ENCODE measurements at places on chromosomes 11 and 22.

DNA sequence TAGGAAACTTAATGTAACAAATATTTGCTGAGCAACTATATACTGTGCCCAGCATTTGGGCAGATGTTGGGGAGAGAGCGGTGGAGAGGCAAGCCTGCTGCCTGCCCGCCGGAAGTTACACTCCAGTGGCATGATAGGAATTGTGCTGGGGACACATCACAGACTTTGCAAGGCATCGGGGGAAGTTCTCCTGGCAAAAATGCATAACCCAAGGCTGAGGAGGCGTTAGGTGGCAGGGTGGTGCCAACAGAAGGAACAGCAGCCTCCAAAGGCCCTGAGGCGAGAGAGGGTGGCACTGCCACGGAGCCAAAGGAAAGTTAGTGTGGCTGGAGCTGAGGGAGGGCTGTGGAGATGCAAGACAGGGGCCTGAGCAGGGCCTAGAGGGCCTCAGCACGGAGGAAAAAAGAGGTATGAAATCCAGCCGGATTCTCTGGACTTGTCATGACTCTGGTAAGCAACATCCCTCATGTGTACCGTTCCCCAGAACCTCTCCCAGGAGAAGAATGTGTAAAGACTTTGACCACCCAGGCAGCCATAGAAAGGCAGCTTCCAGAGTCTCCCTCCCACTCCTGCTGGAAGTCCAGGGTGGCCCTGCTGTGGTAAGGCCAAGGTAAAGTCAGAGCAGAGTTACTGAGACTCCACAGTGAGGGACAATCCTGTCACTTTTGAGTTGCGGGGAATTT, 76.1 kb upstream of the RAB1B start:
- no peak for DNase-seq

DNA sequence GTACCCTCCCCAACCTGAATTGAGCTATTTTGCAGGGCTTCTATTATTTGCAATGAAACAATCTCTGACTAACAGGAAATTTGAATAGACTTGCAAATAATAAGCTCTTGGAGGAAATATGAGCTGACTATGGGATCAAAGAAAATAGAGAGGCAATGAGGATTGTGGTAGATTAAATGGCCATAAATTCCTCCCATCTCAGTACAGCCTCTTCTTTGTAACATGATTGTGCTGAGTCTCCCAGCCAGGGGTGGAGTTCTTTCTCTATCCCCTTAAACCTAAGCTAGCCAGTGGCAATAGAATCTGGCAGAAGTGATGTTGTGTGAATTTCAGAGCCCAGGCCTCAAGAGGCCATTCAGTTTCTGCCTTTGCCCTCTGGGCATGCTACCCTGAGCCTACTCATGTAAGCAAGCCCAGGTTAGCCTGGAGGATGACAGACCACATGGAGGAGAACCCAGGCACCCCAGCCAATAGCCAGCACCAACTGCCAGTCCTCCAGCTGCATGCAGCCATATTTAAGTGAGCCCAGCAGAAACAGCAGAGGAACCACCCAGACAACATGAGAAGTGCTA, 86.8 kb upstream of the TP53I11 start:
- no peak for DNase-seq

GRCh38 chr11:16977136-16977993, 36.8 kb downstream of the PLEKHA7 start:
- DNase-seq: no peak

DNA sequence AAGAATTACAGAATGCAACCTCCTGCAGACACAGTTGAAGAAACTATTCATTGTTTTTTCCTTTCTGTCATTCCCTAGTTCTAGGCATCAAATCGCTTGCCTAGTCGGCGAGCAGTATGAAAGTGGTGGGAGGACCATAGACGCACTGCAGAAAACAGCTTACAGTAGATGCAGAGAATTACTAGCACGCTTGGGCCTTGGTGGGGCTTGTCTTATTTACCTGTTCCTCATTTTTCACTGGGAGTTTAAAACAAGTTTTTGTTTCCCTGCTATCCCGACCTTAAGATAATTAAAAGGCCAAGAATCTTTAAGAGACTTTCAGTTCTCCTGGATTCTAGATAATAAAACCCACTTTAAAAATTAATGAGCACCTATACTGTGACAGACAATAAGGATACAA, 713 bp upstream of the ARL14EP start:
- DNase-seq: no peak

DNA sequence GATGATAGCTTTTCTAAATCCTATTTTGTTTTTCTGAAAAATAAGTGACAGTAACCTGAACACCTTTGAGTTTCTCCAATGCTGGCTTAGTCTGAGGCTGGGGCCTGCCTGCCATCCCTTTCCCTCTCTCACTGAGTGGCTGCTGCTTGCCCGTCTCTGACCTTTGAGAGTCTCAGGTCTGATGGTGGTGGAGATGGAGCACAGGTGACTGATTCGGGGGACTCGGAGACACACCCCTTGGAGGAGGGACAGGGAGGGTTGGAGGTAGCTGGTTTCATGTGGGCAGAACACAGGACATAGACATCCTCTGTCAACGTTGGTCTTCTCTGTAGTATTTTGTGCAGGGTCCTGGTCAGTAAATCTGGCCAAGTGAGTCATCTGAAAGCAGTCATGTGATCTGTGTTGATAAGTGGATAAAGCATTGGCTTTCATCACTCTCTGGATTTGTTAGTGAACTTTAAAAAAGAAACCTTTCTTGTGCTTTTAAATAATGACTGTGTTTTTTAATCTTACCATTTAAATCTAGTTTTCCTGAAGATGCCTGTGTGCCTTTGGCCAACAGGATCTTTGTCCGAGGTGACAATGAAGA, 47.1 kb upstream of the CLDN5 start:
- DNase-seq: no peak

- no peak for DNase-seq
Measured at GRCh38 chr11:135009125-135009524, 597.1 kb upstream of the B3GAT1 start.

DNA sequence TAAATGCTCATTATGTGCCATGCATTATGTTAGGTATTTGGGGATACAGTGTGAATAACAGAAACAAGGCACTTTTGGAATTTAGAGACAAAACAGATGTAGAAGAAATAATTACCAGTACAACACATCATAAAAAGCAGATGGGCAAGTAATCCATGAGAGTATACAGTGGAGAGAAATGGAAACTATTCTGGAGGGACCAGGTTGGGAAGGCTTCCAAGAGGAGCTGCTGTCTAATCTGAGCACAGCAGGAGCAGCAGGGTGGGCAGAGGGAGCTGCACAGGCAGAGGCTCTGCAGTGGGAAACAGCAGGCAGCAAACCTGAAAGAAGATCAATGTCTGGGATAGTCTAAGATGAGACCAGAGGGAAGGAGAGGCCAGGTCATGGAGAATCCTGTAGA, 268.7 kb upstream of the CCDC90B start:
- DNase-seq: no peak

DNA sequence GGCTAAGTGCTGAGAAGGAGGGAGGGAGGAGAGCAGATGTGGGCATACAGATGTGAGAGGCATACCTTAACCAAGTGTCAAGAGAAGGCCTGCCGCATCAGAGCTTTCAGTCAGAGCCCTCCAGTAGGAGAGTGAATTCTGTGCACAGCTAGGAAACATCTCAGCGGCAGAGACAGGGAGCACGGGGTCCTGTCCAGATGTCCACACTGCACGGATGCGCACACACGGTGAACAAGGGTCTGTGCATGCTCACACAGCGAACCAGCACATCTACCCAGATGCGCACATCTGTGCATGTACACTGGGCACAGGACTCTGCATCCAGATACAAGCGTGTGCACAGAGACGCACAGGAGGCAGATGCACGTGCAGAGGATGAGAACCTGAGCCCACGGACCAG, 778.0 kb downstream of the BRD1 start:
- no peak for DNase-seq

GRCh38 chr22:30275625-30276024, 9.0 kb upstream of the OSM start:
- DNase-seq: no peak

- no peak for DNase-seq
Measured at GRCh38 chr11:72229336-72229924, 4.9 kb downstream of the INPPL1 start.

DNA sequence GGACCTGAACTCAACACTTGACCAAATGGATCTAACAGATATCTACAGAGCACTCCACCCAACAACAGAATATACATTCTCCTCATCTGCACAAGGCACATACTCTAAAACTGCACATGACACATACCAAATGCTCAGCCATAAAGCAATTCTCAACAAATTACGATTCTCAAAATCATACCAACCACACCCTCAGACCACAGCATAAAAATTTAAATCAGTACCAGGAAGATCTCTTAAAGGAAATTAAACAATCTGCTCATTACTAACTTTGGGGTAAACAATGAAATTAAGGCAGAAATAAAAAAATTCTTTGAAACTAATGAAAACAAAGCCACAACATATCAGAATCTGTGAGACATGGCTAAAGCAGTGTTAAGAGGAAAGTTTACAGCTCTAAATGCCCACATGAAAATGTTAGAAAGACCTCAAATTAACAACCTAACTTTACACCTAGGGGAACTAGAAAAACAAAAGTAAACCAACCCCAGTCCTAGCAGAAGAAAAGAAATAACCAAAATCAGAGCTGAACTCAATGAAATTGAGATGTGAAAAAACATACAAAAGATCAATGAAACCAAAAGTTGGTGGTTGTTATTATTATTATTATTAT, 37.2 kb downstream of the TMEM123 start:
- DNase-seq: no peak

GRCh38 chr22:32558681-32559355, 84.2 kb downstream of the FBXO7 start:
- no peak for DNase-seq

GRCh38 chr22:24843048-24843447, 37.0 kb downstream of the SGSM1 start:
- no peak for DNase-seq

DNA sequence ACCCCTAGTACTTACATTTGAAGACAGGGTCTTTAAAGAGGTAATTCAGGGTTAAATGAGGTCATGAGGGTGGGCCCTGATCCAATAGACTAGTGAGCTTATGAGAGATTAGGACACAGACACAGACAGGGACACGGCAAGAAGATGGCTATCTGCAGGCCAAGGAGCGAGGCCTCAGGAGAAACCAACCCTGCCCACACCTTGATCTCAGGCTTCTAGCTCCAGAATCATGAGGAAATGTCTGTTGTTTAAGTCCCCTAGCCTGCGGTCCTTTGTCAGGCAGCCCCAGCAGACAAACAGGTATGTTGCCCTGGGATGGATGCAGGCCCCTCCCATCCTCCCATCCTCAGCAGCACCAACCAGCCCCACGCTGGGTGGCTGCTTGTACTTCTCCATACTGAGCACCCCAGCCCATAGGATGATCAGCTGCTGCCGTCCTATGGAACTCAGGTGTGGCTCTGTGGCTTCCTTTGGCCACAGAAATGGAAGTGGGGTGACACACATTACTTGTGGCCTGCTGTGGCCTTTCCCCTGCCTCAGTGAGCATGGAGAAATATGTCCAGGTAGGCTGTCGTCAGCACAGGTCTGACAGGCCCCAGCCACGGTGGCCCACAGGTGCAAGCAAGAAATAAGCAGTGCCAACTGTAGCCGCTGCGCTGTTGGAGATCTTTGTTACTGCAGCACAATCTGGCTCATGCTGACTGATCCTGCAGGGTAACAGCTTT, 7.9 kb downstream of the GNB1L start:
- DNase-seq: no peak

GRCh38 chr11:66339162-66339675, 3.0 kb upstream of the RIN1 start:
- DNase-seq: no peak

- no peak for DNase-seq
Measured at GRCh38 chr11:122304306-122304705, 188.3 kb upstream of the BLID start.

DNA sequence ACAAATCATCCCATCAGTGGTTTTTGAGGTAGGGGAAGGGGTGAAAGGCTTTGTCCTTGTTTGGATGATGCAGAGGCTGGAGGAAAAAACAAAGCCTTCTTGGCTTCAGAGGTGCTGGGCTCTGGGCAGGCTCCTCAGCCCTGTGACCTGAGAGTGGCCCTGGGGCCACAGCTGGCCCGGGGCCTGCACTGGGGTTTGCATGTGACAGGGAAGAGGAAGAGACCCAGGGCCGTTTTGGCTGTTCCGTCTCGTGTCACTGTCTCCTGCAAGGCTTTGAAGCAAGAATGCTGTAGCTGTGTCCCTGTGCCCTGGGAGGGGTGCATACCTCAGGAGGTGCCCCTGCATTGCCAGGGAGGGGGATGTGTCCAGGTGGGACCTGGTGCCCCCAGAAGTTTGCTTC, 12.6 kb downstream of the ARHGAP8 start:
- DNase-seq: no peak

DNA sequence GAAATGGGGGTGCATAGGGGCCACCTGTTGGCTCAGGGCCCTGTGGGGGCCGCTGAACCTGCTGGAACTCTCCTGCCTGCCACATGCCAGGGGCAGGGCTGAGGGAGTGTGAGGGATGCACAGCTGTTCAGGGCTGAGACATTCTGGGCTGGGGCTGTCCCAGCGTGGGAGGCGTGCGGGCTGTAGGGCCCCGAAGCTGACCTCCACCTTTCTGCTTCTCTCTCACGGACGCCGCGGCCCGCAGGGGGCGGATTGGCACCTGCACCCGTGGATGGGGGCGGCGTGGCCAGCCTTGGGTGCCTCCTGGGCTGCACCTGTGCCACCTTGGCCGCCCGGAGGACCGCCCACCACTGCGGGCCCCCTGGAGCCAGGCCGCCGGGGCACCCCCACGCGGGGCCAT, 4.1 kb downstream of the CCDC188 start:
- no peak for DNase-seq

DNA sequence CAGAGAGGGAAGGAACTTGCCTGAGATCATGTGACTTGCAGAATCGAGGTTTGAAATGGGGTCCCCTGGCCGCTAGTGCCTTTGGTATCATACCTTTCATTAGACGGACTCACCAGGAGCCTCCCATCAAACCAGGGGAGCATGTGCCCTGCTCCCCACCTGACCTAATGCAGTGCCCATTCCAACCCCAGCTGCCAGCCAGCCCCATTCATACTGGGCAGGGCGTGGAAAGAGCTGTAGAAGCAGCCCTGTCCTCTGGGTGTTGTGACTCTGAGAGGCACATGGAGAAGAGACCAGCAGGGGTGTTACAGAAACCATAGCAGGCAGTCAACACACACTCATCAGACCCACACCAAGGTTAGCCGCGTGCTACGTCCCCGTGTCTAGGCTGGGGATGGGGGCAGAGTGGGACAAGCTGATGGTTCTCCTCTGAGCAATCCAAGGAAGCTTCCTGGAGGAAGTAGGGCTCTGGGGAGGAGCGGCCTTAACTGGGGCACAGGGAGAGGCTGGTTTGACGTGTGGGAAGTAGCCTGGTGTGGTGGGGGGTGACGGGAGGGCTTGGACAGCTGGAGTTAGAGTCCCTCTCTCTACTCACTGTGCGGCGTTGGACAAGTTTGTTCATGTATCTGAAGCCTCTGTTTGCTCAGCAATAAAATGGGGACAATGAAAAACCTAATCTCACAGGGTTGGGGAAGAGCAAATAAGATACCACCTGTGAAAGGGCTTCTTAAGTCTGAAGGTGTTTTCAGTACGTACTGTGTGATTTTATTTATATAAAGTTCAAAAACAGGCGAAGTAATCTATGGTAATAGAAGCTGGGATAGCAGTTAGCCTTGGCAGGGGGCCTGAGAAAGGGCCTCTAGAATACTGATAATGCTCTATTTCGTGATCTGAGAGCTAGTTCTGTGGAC, 14.0 kb downstream of the GRIK4 start:
- no peak for DNase-seq

GRCh38 chr11:107592813-107593212, 1.9 kb downstream of the ELMOD1 start:
- no peak for DNase-seq

GRCh38 chr11:2713094-2713493, 13.3 kb upstream of the KCNQ1OT1 start:
- DNase-seq: no peak
